Activated CD4-positive, CD25-positive, alpha-beta regulatory T cell treated with anti-CD3 and anti-CD28 coated beads, Interleukin-2, amount 50 U/mL, for 24 hours (primary cell): ENCODE measurements at places on chromosomes 4 and X.

DNA sequence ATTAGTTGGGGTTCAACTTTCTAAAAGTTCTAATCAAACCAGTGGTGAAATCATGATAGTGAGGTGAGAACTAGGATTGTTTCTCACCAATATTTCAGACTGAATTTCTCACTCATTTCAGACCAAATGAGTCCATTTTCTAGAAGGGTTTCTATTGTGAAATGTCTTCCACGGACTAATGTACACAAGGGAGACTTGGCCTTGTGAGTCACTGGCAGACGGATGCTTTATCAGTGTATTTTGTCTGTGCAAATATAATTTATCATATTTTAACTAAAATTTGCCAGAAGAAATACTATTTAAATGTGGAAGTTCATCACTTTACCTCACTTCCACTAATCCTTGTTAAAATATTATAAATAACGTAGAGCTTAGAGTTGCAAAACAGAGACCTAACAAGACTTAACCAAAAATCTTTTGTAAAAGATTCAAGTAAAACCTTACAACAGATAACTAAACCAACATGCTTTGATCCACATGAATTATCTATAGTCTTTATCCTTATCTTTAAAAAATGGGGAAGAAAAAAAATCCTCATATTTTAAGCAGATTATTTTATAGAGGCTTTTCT, 506.0 kb upstream of the FAM241A start:
- no peak for ATAC-seq

DNA sequence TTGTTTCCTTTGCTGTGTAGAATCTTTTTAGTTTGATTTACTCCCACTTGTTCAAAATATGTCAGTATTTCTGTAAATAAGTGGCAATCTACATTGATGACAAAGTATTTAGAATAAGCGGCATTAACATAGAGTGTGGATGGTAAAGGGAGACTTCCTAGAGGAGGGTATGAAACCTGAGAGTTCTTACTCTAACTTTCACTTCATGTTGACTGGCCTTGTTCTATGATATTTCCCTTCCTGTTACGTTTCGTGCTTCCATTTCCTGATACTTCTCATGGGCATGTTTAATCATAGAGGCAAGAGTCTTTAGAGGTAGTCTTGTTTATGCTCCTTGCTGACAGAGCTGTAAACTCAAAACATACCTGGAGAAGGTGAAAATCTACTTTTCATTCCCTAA, 408.9 kb downstream of the GLUD2 start:
- no peak for ATAC-seq

GRCh38 chrX:10243106-10243505, 86.3 kb downstream of the CLCN4 start:
- no peak for ATAC-seq

DNA sequence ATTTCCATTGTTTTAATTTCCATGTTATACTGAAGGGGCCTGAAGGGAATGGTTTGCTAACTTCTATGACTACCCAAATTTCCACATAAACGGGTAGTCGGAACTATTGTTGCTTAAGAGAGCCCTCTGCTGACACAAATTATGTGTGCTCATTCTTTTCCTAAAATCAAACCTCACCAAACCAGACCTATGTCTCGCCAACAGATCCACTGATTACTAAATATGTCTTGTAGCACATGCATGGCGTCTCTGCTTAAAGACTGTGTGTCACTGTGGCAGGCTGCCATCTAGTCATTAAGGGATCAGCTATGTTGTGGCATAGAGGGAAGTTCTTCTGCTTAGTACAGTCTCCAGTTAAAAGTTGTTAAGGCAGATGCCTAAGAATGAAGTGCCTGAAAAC, 25.1 kb downstream of the PIR start:
- ATAC-seq: no peak
